Body of pancreas (tissue), 4 donors: ENCODE measurements at places on chromosomes 7 and 10. TPM values are rescaled to one million over a fixed set of nuclear protein-coding genes. Genes with fewer than 3 reads are reported as not detected.
A peak's percentile ranks its signal among the peaks of the same experiment; 100 is the strongest.

GRCh38 chr7:38282081-38282480, 8.6 kb upstream of the TARP start:
- no peak for DNase-seq

DNA sequence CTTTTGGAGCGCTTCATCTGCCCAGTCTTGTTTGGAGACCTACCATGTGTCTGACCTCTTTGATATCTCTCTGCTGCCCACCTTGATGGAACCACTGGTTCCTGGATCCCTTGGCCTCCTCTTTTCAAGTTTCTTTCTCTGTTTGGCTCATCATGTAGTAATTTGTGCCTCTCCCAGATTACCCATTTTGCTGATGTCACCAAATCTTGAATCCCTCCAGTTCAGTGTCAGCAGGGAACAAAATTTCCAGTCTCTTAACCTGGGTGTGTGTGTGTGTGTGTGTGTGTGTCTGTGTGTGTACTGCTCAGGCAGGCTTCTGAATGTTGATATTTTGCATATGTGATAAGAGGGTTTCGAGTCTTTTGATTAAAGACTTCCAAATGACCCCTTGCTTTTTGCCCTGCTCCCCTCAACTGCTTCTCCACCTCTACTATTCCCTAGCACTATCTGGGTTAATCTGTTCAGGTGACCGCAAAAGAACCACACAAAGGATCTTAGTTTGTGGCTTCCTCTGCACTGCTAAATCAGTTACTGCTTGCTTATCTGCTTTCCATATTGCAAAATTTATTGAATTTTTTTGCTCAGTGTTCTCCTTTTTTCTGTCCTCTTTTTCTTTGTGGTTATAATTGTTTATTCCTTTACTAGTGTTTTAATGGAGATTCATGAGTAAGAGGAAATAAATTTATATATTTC, 25.7 kb downstream of the MYO3A start:
- DNase-seq = no peak

DNA sequence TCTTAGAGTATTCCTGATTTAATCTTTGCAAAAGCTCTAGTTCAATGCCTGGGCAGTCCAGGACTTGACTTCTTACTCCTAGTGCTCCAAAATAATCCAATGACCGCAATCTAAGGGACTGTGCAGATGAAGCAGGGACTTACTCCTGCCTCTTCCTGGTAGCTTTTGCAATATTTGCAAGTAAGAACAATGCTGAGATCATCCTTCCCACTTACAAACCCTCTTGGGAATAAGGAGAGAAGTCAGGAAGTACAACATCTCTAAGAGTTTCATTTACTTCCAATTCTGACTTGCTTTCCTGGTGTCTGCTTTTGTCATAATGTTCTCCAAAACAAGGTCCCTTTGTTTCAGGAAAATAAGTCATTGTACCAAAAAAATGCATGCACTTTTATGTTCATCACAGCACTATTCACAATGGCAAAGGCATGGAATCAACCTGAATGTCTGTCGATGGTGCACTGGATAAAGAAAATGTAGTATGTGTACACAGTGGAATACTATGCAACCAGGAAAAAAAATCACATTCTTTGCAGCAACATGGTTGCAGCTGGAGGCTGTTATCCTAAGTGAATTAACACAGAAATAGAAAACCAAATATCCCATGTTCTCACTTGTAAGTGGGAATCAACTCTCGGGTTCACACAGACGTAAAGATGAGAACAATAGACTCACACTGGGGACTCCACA, 7.1 kb upstream of the KCNMA1 start:
- DNase-seq = no peak

- DNase-seq = no peak
Observed at GRCh38 chr10:131698986-131699385, 201.8 kb upstream of the PPP2R2D start.

DNA sequence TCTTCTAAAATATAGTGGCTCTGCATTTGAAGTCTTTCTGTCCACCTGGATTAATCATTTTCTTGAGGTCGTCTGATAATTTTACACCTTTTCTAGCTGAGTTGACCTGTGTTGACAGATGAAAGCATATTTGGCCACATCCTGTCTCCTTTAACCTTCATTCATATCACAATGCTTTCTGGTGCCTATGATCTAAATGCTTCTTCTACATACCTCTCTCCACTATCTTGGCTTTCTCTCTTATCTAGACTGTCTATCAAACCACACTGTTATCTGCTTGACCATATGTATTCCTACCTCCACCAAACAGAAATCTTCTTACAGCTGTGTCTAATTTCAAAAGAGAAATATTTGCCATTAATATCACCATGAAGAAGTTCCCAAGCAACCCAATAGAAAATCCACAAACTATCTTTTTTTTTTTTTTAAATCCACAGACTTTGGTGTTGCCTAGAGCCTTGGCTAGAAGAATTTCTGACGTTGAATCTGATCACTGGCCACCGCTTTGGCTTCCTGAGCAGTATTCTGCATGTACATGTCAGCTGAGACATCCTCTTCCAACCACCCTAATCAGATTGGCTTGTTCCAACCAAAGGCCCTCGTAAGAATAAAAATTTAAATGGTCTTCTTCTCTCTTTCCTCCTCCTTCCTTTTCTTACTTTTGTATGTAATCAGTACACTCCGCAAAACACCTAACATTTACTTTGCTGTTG, 66.3 kb upstream of the SP4 start:
- no peak for DNase-seq

GRCh38 chr7:53996876-53997275, 545.3 kb upstream of the VSTM2A start:
- no peak for DNase-seq

GRCh38 chr7:70660154-70660818, 471.7 kb upstream of the GALNT17 start:
- DNase-seq = no peak

DNA sequence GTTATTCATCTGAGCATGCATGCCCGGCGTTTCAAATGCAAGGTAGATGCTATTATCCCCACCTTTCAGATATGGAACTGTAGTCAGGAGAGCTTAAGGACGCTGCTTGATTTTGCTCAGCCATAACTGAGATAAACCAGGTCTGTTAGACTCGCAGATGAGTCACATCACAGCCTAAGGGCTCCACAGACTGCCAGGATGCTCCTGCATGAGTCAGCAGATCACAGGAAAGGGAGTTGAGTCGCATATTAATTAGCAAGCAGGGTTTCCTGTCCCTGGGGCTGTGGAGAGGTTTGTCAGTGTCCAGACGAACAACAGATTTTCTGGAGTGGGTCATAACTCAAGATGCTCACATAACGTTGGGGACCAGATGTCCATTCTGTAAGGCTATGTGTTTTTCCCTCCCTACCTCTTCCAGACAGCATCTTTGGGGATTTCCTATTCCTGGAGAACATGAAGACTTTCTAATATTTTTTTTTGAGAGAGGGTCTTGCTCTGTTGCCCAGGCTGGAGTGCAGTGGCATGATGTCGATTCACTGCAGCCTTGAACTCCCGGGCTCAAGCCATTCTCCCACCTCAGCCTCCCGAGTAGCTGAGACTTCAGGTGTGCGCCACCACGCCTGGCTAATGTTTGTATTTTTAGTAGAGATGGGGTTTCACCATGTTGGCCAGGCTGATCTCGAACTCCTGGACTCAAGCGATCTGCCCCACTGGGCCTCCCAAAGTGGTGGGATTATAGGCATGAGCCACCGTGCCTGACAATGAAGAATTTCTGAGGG, 36.7 kb downstream of the PFKFB3 start:
- DNase-seq = no peak

DNA sequence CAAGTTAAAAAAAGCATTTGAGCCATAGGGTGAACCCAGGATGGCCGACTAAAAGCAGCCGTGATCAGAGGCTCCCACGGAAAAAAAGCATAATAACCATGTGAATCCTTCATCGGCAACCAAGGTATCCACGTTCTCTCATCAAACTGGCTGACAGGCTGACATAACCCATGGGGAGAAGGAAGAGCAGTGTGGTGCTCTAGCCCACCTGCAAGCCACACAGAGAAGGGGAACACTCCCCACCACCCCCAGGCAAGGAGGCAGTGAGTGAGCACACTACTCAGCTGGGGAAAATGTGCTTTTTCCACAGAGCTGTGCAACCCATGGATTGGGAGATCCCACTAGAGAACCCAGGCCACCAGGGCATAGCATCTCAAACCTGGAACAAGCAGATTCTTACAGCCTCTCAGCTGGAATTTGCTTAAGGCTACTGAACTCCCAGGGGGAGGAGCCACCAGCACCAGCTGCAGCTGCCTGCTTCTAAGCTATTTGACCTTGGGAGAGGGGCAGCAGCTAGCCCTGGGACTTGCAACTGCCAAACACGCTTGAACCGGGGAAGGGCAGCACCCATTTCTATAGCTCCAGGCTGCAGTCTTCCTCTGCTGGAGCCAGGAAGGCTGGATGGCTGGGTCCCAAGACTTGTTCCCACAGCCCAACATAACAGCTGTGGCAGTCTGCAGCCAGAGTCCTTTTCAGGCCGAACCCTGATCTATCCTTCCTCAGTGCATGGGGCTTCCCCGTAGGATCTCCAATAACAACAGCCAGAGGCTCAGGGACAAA, 178.2 kb upstream of the NRG3 start:
- DNase-seq = no peak

GRCh38 chr10:1434202-1434601, 303.1 kb downstream of the ADARB2 start:
- DNase-seq = no peak

GRCh38 chr7:114182837-114183236, 231.8 kb upstream of the FOXP2 start:
- no peak for DNase-seq

DNA sequence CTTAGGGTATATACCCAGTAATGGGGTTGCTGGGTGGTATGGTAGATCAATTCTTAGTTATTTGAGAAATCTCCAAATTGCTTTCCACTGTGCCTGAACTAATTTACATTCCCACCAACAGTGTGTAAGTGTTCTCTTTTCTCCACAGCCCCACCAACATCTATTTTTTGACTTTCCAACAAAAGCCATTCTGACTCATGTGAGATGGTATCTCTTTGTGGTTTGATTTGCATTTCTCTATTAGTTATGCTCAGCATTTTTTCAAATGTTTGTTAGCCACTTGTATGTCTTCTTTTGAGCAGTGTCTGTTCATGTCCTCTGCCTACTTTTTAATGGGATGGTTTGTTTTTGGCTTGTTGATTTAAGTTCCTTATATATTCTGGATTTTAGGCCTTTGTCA, 66.4 kb downstream of the MGAM2 start:
- DNase-seq = no peak

DNA sequence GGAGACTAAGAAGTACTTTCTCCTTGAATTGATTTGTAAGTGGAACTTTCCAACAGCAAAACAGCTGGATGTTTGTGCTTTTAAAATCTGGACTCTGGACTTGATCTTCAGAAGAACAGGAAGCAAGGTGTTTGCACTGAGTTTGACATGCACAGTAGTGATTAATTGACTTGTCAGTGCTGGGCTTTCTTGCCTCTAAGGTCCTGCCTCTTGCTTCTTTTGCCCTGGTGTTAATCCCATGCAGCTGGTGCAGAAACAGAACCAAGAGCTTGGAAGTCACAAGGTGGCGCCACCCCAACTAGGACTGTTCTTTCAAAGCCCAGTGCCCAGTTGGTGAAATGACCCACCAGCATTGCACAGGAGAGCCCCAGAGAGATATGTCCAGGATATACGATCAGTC, 66.8 kb upstream of the SEPHS1 start:
- peak; percentile 78 for DNase-seq

DNA sequence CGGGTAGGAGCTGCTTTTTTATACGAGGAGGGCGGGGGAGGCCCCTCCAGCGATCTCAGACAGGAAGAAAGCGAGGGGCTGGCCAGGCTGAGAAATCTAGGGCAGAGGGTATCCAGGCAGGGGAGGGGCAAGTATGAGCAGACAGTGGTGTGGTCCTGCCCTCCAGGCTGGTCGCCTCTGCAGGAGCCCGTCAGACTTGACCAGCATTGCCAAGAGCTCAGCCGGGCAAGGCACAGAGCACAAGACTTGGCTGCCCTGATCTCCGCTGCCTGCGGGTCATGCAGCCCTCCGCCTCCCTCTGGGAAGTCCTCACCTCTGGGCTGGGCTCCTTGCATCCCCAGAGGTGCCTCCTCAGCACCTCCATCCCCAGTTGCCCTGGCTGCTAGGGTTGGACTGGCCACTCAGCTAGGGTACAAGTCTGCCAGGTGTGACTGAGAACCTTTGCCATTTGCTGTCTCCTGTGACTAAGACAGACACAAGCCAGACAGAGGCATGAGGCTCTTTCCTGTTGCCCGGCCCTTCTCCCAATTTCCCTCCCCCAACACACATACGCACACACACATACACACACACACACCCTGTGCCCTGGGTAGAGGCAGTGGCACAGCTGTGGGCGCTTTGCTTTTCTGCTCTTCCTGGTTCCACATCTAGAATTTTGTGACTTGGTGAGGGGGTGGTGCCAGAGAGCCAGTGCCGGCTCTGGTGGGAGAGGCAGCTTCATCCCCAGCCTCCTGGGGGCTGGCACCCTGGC, 59.1 kb upstream of the PPIF start:
- no peak for DNase-seq

GRCh38 chr10:26479766-26480492, 41.8 kb downstream of the APBB1IP start:
- no peak for DNase-seq

DNA sequence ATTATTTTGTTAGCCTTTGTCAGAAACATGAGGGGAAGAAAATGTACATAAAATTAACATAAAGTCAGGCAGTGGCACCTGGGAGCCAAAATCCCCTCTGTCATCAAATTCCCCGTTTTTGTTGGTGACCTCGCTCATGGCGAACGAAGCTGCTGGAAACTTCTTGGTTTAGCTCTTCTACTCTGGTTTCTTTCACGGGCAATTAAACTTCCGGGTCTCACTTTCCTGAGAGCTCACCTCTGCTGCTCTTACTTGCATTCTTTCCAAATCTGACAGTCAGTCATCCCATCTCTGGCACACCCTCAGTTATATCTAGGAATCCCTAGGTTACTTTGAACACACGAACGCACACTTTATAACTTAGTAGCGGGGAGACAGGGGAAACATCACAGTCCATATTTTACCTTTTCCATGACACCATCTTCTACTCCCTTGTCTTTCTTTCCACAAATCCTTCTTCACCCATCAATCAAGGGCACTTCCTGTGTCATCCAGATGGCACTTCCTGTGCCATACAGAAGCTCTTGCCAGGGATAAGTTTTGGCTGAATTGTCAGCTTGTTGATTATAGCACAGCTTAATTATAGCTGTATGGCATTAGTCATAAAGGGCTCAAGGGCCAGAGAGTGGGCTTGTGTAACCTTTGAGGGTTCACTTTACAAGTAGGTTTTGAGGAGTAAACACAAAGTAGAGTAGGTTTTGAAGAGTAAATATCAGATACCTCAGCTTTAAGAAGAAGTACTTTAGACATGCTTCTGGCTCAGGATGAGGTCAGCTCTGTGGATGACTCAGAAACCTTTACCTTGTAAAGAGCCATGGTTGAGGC, 105.1 kb downstream of the GATA3 start:
- DNase-seq = no peak

- no peak for DNase-seq
Observed at GRCh38 chr10:86929468-86930380, 27.7 kb downstream of the MMRN2 start.

- no peak for DNase-seq
Observed at GRCh38 chr7:138584696-138585095, 116.5 kb downstream of the SVOPL start.

- peak; percentile 25 for DNase-seq
Observed at GRCh38 chr7:24963218-24963617, 16.8 kb downstream of the OSBPL3 start.

GRCh38 chr10:89535171-89536012, at the start of gene SLC16A12:
Gene SLC16A12, minus strand, starts transcription at chr10:89535594. Its CDS starts 73,016 bp downstream, at chr10:89462578.
- peak; percentile 49 for DNase-seq

The FKBP6 gene
- not detected for total RNA-seq

The STEAP2 gene
- total RNA-seq = 12.7 TPM

The MCM10 gene
- total RNA-seq = not detected

The SNCG gene
- total RNA-seq = 3.0 TPM

The CDK14 gene
- total RNA-seq = 35.6 TPM

The PPP3CB gene
- 27.5 TPM for total RNA-seq

The GRID2IP gene
- total RNA-seq = 1.0 TPM

The SLC26A4 gene
- total RNA-seq = 0.33 TPM

The FOXI2 gene
- total RNA-seq = not detected

The TAS2R41 gene
- not detected for total RNA-seq
